Activated naive CD8-positive, alpha-beta T cell treated with anti-CD3 and anti-CD28 coated beads, Interleukin-2, amount 50 U/mL, for 16 hours (primary cell): ENCODE measurements at places on chromosomes 12 and 14.

DNA sequence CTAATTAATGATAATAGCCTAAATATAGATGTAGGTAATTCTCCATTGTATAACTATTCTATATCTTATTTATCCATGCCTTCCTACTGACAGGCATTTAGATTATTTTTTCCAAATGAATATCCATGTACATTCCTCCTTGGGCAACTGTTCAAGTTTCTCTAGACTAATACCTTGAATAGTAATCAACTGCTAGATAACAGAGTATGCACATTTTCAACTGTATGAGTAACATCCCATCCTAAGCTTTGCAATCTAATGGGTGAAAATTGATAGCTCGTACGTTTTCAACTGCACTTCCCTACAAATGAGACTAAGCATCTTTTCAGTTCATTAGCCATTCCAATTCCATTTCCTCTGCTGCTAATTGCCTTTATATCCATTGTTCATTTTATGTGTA lies 37.0 kb downstream of the YAF2 start:
- no peak for DNase-seq

DNA sequence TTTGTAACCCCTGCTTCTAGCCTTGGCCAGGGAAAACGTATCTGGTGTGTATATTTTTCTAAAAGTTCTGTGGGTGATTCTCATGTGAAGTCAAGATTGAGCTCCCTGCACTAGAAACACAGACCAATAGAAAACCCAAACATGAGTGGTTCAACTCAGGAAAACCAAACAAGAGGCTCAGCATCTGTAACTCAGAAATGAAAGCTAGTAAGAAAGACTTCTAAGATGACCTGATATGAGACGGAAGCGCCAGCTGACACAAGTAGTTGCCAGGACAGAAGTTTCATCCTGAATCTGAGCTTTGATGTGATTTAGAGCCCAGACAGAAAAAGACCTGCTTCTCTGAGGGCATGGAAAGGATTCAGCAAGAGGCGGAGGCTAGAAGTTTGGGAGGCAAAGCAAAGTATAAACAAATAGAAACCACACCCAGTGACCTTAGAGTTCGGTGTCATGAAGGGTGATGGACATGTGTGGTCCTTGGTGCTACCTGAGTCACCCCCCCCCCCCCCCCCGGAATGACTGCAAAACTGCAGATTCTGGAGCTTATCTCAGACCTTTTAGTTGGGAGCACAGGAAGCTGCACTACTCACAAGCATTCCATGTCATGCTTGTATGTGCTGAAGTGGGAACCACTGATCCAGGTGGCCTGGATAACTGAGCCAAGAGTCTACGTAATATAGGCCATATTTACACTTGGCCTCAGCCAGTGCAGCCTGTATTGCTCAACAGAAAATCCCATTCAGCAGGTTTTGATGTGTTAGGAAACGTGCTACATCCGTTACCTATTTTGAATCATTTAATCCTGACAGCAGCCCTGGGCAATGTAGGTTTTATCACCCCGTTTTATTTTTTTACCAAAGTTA lies 191.3 kb downstream of the ANO6 start:
- no peak for DNase-seq

DNA sequence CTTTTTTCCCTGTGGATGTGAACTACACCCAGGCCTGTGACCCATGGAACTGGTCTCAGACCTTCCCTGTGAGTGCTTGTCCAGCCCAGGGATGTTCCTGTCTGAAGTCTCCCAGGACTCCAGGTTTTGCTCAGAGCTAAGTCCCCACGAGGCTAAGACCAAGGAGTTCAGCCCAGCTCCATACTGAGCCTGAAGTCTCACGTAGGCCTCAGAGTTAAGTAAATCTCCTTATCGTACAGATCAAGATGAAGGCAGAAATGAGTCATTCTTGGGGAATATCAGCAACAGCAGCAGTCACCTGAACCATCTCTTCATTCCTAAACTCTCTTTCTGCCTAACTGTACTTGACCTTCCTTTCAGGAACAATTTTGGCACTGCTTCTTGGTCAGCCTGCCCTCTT lies 139.8 kb downstream of the ANO6 start:
- no peak for DNase-seq

GRCh38 chr12:13372386-13372785 lies 175.9 kb downstream of the EMP1 start:
- DNase-seq, result no peak

- DNase-seq, result no peak
Measured at GRCh38 chr14:34060651-34060999, 109.8 kb upstream of the EGLN3 start.

DNA sequence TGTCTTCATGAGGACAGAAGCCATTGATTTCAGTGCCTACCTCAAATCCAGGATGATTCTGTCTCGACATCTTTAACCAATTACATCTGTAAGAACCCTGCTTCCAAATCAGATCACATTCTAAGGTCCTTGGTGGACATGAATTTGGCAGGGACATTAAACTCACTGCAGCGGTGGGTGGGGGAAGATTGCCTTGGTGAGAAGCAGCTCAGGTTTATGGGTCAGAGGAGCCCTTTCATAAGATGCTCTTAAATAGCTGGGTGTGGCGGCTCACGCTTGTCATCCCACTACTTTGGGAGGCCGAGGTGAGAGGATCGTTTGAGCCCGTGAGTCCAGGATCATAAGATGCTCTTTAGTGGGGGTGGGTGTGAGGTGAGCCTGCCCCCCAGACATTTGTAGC lies 42.9 kb downstream of the ELK3 start:
- no peak for DNase-seq

- no peak for DNase-seq
Measured at GRCh38 chr12:131133994-131134393, 180.3 kb downstream of the ADGRD1 start.

DNA sequence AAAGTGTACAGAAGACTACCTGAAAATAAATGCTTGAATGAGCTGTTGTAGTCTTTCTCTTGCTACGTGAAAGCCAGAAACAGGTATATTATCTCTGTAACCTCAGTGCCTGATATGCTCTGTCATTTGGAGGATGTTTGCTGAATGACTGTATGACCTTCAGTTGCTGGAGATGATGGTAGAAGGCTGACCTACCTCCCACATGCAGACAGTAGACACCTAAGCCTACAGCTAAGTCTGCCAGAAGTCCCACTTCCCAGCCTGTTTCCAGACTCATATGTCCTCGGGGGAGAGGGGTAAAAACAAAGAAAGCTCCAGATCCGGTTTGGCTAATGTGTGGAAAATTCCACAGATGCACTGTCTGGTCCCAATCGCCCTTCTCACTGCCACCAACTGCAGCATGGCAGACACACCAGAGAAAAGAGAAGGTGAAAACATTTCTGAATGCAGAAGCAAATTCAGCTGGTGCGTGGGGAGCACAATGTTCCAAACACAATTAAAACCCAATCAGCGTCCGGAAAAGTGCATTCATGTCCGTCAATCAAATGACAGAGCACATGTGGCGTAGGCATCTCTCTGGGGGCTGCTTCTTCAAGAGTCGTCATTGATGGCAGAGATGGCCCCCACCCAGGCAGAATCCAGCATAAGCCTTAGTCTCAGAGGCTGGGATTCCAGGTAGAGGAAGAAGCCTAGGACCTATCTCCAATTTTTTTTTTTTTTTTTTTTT lies 76.3 kb upstream of the TBX3 start:
- no peak for DNase-seq

- no peak for DNase-seq
Measured at GRCh38 chr12:92398565-92399309, 253.1 kb upstream of the BTG1 start.

DNA sequence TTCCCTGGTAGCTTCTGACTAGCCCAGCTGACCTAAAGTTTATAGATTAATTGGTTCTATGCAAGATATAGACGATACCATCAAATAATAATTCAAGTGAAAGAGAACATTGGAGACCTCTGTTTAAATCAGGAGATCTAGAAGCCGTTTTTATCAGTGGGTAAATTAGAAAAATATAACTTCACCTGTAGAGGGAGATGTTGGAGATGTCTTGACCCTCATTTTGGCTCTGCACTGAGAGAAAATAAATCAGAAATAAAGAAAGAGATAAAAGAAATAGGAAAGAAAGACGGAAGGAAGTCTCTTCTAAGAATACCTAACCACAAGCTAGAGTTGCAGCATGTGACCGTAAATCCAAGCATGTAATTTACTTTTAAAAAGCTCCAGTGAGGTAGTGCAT lies 684.5 kb downstream of the C12orf50 start:
- no peak for DNase-seq

DNA sequence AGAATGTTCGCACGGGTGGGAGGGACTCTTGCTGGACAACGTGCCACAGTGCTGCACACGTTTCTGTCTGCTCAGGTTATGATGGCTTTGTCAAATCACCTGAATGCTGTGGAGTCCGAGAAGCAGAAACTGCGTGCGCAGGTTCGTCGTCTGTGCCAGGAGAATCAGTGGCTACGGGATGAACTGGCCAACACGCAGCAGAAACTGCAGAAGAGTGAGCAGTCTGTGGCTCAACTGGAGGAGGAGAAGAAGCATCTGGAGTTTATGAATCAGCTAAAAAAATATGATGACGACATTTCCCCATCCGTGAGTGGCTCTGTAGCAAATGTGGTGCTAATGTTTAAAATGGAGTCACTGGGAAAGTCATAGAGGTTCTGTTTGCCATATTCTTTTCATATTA lies 28.5 kb downstream of the KLC1 start:
- no peak for DNase-seq

GRCh38 chr12:105982022-105982421 lies 156.7 kb downstream of the NUAK1 start:
- no peak for DNase-seq

- no peak for DNase-seq
Measured at GRCh38 chr14:61395115-61395725, 73.8 kb downstream of the PRKCH start.

- DNase-seq, result no peak
Measured at GRCh38 chr14:105273062-105273461, 24.7 kb downstream of the BTBD6 start.
